ENCODE measurements at places on chromosomes 11 and 22.

- DNase-seq, result no peak
Observed at GRCh38 chr22:43493297-43493696, 81.5 kb downstream of the MPPED1 start.

GRCh38 chr22:27247701-27248434, 553.7 kb downstream of the MN1 start:
- DNase-seq, result no peak

GRCh38 chr11:116148645-116149044, 624.1 kb downstream of the BUD13 start:
- DNase-seq, result no peak

DNA sequence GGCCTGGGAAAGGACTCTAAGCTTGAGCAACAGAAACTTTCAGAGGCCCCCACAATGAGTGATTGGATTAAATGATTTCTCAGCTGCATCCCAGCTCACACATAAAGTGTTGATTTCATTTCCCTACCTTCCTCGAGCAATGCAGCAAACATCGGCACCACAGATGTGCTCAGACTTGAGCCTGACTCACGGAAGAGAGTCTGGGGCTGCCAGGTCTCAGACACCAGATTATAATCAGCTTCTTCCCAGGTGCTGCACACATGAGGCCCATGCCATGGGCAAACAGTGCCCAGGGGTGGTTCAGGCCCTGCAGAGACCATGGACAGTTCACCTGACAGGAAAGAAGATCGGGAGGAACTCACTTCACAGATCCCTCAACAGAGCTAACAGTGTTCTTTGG, 226.6 kb upstream of the TENM4 start:
- DNase-seq, result no peak

DNA sequence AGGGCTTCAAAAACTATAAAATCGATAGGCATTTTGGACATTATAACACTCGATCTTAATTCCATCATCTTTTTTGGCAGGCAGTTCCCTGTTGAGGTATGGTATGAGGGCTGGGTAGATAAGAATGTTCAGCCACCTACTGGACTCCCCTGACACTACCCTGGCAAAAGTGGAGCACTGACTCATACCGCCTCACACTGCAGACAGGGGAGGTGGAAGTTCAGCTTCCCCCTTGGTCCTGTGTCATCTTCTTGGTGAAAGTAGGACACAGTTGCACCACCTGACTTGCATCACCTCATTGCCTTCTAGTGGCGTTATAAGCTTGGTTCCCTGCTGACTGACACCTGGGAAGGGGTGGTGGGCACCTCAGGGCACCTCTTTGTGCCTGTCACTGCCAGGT, 30.4 kb downstream of the PAAF1 start:
- DNase-seq, result no peak
